ENCODE measurements at places on chromosomes 16 and 17.

DNA sequence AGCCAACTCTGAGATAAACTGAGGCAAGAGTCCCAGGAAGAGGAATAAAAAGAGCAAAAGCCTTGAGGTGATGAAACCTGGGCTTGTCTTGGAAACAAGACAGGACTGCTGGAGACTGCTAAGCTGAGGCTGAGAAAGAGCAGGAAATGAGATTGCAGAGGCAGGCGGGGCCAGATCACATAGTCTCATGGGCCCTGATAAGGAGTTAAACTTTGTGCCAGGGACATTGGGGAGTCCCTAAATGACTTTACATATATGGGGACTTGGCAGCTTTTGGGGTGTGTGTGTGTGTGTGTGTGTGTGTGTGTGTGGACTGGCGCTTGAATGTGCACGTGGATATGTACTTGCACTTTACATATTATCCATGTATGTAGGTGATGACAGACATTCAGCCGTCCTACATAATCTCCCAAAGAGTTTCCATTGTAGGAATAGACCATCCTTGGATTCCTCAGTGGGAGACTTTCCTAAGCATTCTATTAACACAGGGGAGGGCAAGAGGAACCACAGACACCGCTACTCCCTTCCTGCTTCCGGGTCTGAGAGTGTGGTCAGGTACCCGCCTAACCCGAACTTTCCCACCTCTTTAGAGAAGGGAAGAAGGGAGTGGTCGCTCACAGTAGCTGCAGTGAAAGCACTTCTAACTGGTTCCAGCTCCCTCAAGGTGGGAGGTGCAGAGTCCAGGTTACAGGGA is 123.1 kb downstream of the LYRM1 start:
- no peak for DNase-seq

DNA sequence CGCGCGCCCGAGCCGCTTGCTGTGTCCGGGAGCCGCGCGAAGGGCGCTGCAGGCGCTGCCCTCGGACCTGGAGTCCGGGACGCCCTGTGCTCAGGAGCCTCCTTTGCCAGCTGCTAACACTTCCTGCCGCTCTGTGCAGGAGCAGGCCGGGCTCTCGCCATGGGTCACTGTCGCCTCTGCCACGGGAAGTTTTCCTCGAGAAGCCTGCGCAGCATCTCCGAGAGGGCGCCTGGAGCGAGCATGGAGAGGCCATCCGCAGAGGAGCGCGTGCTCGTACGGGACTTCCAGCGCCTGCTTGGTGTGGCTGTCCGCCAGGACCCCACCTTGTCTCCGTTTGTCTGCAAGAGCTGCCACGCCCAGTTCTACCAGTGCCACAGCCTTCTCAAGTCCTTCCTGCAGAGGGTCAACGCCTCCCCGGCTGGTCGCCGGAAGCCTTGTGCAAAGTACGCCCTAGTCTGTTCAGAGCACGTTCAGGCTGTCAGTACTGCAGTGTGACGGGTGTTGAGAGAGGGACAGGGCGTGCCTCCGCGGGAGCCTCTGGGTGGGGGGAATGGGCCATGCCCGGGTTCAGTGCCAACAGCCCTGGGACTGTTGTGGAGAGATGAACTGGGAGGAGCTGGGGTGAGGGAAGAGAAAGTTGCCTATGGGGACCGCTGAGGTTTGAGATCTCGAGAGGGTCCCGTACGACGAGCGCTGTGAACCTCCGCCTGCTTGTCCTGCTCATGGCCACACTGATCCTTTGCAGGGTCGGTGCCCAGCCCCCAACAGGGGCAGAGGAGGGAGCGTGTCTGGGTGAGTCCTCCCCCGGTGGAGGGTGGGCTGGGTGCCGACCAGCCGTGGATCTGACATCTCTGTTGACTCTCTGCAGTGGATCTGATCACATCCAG is 1.3 kb downstream of the ZNF276 start:
- DNase-seq, result no peak

DNA sequence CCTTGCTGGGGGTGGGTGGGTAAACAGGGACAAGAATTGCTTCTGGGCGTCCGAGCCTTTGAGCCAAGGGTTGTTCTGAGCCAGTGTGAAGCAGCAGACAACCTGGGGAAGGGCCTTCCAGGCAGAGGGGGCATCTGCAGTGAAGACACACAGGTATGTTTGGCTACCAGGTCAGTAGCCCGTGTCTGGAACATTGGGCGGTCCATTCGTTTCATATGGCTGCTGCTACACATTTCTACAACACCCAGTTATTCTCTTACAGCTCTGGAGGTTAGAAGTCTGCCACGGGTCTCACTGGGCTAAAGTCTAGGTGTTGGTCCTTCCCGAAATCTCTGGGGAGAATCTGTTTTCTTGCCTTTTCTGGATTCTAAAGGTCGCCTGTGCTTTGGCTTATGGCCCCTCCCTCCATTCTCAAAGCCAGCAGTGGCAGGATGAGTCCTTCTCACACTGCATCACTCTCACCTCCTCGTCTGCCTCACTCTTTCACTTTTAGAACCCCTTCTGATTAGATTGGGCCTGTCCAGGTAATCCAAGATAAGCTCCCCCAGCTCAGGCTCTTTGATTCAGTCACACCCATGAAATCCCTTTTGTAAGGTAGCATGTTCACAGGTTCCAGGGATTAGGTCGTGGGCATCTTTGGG is 136.1 kb downstream of the CLEC16A start:
- DNase-seq, result no peak

DNA sequence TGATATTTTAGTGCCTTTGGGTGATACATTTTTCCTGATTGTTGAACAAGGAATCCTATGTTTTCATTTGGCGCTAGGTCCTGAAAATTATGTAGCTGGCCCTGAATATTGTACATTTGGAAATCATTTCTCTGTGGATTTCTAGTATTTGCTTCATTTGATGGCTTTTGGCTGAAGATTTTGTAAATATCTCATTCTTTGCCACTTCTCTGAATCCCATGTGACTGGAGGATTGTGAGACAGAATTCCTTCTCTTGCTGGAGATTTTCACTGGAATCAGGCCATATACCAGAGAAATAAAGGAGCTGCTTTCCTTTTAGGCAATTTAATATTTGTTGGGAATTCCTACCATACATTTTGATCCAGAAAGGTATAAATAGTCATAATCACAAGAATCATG is 8.6 kb downstream of the KRT28 start:
- DNase-seq, result no peak

DNA sequence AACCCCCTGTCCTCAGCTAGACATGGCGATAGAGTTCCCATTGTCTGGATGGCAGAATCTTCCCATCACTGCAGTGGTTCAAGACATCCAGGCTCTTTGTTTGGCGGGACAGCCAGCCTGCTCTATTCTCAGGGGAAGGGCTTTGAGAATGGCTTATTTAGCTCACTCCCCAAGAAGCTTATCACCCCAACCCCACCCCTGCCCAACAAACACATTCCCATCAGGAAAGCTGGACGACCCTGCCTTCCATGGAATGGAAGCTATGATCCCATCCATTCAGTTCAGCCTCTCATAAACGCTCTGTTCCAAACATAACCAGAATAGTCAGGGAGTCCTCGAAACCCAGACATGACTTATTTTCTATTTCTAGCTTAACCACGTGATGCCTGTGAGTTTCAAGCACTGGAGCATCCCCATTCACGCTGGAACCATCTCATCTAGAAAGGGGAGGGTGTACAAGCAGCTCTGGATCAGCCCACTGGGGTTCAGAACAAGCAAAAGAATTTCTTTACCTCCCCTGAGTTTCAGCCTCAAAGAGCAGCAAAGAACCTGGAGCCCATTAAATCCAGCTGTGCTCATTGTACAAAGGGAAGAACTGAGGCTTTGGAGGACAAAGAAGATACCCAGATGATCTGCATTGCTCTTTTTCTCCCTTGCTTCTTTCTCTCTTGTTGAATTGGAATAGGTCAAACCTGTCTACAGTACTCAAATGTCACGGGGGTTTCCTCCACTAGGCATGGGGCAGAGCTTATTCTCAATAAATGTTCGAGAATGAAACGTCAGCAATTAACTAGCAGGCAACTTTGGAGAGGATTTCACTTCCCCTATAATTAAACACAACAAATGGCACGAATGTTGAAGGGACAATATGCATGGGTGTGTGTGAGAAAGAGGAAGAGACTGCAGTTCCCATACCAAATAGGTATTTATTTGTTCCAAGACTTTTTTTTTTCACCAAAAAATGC is 93.1 kb downstream of the XYLT1 start:
- DNase-seq, result no peak

DNA sequence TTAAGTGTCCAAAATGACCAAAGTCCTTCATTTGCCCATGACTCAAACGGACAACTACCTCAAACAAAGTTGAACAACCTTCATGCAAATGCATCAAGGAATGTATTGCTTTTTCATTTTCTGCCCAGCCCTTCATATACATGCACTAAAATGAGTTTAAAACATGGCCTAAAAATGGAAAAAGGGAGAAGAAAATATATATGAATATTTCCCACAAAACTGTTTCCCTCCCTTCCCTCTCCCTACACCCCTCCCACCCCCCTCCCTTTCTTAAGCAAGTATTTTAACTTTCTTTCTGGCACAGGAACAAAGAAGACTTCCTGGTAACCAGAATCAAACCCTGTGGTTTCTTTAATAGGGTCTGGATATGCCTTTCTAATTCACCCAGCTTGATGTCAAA is 5.5 kb upstream of the FBXL20 start:
- no peak for DNase-seq

DNA sequence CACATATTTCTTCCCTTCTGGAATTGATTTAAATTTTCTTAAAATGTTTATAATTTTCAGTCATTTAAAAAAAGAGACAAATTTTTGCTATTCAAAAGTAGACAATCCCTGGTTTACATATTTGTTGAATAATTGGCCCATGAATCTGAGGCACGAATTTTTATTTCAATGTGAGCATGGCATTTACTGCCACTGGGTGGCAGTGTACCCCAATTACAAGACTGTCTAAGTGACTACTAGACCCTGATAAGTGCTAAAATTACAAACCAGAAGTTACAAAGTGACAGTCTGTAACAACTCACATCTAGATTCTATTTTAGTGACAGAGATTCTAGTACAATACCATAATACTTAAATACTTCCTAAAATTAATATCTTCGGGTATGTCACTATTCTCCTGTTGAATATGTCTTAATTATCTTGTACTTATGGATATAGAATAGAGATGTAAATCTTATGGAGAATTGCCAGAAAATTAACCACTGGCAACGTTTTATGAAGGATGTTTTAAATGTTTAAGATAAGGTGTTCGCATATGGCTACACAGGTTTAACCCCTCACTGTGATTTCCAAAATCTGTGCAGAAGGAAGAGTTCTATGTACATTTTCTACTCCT is 235.8 kb downstream of the MAP2K4 start:
- DNase-seq, result no peak

- no peak for DNase-seq
Measured at GRCh38 chr16:86219655-86220445, 290.5 kb upstream of the FOXF1 start.

GRCh38 chr17:45984368-45984767 is 14.7 kb upstream of the STH start:
- DNase-seq, result no peak

- no peak for DNase-seq
Measured at GRCh38 chr16:24051125-24051524, 205.0 kb upstream of the CACNG3 start.

GRCh38 chr17:50620237-50620636 is 14.4 kb upstream of the ABCC3 start:
- DNase-seq, result no peak

- no peak for DNase-seq
Measured at GRCh38 chr16:88859381-88860091, 2.6 kb downstream of the TRAPPC2L start.

DNA sequence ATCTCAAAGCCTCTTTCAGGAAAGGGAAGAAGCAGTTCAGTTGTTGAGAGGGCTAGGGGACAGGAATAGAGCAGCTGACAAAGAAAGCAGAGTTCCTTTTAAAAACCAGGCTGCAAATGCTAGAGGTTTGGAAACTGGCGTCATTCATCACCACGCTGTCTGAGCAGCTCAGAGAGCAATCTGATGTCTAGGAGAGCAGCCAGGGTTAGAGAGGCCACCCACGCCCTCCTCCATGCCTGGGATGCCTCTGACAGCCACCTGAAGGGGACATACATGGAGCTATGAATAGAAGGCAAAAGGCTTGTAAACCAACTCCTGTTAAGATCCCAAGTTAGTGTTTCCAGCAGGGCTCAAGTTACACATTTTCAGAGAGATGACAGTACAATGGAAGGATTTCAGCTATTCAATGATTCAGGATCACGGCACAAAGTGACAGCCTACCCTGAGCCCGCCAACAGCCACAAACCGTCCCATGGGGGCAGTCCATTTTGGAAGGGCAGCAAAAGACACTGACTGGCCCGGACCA is 12.4 kb downstream of the RAB5C start:
- no peak for DNase-seq

GRCh38 chr17:65487161-65487560 is 74.3 kb downstream of the AXIN2 start:
- no peak for DNase-seq

GRCh38 chr17:63282455-63282854 is 163.7 kb downstream of the CYB561 start:
- DNase-seq, result no peak

- DNase-seq, result no peak
Measured at GRCh38 chr17:15233022-15233805, 31.9 kb downstream of the PMP22 start.
